ENCODE measurements at places on chromosomes 4 and X.

DNA sequence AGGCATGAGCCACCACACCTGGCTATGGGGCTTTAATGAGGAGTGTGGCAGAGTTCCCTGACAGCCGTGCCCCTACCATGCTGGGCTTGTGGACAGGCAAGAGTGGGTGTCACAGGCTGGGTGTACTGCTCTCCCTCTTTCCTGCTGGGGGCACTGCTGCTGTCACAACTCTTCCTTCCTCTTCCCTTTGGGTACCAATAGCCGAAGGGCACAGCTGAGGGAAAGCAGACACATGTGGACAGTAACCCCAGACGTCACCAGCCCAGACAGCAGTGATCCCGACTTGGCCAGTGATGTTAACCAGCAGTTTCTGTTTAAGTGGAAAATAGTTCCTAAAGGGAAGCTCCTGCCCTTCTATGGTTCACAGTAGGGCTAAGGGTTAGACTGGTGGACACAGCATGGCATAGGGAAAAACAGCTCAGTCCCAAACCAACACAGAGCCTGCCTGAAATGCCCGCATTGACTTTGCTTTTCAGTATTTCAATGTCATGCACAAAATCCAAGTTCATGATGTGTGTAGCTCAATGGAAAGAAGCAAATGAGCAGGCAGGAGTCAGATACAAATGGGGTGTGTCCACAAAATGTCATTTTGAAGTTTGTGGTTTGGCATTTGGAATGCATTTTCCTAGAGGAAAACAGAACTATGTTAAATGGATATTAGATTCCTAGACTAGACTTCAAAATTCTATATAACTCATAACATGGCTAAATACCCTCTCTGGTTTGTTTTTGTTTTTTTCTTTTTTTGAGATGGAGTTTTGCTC lies 24.9 kb upstream of the DDX3X start:
- DNase-seq, result no peak

DNA sequence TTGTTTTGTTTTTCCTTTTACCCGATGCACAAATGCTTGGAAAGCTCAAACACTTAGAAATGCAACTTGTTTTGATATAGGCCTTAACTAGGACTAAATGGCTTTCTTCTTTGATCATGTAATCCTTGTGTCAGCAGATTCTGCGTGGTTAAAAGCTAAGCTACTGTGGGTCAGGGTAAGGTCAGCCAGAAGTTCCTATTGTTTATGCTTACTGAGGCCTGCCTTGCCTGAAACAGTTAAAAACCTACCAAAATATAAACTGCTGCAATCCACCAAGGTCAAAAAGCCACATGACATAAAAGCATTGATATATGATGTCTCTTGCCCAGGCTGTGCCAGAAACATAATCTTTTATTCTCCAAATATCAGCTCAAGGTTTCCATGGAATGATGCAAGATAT lies 223.4 kb downstream of the FAM47B start:
- DNase-seq, result no peak

- no peak for DNase-seq
Observed at GRCh38 chr4:948936-949300, 16.7 kb downstream of the TMEM175 start.

- peak; percentile 30 for DNase-seq
Observed at GRCh38 chrX:68732906-68733493, 85.5 kb downstream of the STARD8 start.

DNA sequence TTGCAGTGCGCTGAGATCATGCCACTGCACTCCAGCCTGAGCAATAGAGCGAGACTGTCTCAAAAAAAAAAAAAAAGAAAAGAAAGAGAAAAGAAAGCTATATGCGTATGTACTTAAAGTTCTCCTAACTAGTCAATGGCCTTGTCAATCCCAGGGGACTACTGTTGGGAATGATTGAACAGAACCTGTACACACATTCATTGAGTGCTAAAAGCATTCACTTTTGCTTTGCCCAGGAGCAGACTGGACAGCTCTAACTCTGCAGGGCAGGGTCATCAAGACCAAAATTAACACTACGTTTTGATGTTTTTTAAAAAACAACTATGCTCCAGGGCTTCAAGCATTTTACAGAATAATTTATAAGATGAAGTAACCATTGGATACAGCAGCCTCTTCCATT lies 106.2 kb downstream of the FNIP2 start:
- no peak for DNase-seq

DNA sequence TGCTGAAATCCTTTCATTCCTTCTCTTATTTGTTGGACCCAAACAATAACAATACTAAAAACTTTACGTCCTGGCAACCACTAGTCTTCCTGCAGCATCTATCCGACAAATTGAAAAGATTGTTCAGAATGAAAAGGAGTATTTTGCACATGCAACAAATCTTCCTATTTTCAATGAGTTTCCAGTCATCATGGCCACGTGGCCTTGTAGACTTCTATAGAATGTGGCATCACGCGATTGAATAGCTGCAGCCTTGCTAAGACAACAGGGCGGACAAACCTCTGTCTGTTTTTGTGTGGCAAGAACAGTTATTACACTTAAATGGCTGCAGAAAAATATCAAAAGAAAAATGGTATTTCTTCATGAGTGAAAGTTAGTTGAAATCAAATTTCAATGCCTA lies 297.9 kb upstream of the LCORL start:
- DNase-seq, result no peak

DNA sequence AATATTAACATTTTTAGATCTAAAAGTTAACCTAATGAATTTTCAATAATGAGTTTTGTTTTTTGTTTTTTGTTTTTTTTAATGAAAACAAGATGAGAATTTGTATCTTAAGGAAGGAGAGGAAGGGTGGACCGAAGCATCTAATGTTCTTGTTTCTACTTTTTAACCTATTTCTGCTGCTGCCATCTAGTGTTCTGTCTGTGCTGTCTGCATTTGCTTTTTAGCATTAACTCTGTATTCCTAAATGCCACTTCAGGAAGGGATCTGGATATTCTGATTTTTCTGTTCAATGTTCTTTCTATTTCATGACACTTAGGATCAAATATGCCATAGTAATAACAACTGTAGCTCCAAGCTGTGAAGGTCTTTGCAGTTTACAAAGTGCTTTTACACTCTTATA lies 161.7 kb downstream of the BRWD3 start:
- peak; percentile 1 for DNase-seq

- DNase-seq, result no peak
Observed at GRCh38 chr4:78355306-78355705, 196.3 kb upstream of the ANXA3 start.

- DNase-seq, result no peak
Observed at GRCh38 chrX:71504346-71504745, 28.6 kb upstream of the OGT start.

- no peak for DNase-seq
Observed at GRCh38 chr4:109969919-109970318, 57.2 kb downstream of the EGF start.

DNA sequence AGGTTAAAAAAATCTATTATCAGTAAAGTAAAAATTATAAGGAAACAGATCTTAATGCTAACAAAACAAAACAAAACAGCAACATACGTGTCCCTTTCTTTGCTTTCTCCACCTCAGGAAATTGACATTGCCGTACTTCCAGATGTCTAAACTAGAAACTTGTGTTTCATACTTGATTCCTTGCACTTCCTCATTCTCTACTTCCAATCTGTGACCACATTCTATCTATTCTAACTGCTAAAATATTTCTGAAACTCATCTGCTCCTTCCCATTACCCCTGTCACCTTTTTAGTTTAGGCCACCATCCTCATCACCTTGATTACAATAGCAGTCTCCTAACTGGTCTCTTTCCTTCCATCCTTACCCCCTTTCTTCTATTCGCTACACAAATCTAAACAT lies 22.5 kb upstream of the RPA4 start:
- DNase-seq, result no peak

DNA sequence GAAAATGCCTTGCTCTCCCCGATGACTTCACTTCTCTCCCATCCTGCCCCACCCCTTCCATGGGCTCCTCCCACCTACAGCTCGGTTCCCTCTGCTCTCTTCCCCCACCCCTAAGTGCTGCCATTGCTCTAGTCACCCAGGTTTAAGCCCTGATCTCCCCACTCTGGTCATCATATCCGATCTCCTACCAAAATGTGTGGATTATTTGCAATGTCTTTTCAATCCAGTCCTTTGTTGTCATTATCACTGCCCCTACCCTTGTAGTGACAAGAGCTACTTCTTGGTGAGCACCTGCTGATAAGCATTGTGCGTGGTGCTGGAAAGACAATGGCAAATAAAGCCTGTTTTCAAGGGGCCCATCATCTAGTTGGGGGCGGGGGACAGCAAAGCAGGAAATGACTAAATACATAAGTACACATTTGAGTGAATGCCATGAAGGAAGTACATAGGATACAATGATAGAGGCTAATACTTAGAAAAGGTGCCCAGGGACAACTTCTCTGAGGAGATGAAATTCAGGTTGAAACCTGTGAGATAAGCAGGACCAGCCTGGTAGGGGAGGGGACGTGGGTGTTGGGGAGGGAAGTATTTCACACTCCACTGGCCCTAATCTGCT lies 63.8 kb downstream of the DLG3 start:
- peak; percentile 22 for DNase-seq

DNA sequence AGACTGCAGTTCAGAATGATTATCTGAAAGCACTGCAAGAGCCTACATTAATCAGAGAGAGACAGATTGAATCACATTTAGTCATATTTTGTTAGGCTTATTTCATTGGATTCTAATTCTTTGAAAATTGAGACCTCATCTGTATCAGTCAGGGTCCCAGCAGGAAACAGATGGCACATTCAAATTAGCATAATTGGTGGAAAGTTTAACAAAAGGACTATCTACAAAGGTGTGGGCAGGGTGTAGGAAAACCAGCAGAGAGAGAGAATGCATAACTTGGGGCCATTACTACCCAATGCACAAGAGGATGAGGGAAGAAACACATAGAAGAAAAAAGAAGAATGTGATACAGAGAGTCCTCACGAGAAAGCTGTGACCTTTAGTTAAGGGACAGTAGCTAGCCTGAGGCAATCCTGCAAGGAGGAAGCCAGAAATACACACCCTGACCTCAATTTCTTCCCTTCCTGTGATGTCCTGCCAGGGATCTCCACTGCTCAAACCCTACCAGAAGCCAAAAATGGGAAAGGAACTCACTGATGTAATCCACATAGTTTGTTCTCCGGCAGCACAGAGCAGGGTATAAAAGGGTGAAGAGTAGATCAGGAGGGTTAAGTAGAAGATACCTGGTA lies 17.7 kb upstream of the XKRX start:
- DNase-seq, result no peak

DNA sequence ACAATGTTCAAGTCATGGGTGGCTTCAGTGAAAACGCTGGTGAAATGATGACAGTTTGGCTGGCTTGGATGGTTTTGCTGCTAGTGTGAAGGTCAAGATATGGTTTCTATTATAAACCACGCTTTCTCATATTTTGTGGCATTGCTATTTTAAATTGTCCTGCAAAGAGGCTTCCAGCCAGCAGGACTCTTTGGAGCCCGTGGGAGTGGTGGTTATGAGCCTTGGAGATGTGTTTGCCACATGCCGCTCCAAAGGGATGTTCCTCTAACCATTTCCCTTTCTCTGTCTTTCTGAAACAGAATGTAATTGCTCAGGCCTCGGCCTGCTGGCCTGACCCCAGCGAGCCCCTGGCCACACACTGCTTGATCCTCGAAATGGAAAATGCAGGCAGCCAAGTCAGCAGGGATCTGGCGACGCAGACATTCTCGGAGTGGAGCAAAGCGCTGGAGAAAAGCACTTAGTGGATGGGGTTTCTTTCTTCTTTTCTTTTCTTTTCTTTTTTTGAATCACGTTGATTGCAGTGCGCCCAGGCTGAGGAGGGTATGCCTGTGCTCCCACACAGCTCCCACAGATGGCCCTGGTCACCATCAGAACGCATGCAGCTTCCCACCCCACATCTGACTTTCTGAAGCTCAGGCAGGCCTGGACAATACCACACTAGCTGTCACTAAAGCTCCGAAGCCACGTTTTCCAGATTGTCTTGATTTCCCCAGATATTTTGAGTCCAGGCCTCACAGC lies 114.0 kb downstream of the ENPP6 start:
- DNase-seq, result no peak

DNA sequence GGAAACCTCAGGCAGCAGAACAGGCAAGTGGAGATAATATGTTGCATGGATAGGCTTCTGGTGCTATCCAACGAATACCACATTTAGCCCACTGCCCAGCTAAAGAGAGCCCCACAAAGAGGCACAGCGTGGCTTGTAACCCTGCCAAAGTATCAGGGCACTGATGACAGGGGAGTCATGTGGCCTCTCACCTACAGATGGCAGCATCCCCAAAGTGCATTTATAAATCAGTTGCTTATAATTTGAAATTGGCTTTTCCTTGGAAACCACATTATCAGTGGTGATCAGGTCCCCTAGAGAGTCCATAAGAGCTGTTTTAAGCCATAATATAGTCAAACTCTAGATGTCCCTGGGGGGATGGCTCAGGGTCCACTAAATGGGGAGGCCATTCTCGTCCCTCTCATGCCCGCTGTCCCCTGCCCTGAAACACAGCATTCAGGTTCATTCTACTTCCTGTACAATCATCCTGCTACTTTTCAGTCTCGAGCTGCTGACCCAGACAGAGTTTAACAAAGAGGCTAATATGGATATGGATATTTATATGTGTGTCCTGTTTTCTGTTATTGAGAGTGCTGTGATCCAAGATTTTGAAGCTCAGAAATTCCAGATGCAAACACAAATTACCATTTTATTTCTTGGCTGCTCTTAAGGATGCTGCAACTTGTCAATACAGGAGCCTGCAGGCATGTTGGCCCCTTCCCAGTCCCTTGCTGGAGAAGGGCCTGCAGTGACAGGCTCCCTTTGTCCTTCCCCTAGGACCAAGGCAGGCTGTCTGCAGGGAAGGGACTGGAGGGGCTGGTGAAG lies 28.5 kb downstream of the SRPX start:
- no peak for DNase-seq

GRCh38 chr4:41360214-41360920 lies 103.6 kb downstream of the UCHL1 start:
- peak; percentile 31 for DNase-seq

- DNase-seq, result no peak
Observed at GRCh38 chr4:58247792-58248191, 1137.6 kb upstream of the IGFBP7 start.

GRCh38 chr4:110514889-110515479 lies 39.0 kb downstream of the ENPEP start:
- peak; percentile 29 for DNase-seq

- peak; percentile 8 for DNase-seq
Observed at GRCh38 chrX:153438532-153438931, 7.3 kb downstream of the TREX2 start.

DNA sequence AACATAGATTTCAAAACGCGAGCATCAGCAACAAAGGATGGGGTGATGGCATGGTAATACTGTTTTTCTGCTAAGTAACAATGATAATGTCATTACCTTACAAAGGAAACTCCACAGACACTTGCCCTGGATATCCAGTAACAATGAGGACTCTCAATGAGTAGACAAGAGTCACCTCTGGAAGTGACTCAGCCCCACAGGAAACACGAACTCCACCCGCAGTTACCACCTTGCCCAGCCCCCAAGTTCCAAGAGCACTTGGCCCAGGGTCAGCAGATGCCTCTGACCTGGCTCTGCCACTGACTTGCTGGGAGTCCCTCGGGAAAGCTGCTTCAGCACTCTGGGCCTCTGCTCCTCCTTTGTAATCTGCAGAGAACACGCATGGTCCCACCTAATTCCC lies 110.3 kb upstream of the MAP3K15 start:
- DNase-seq, result no peak
